ENCODE measurements at places on chromosomes 5 and 9.

GRCh38 chr9:130927995-130928900 is 10.8 kb downstream of the FIBCD1 start:
- no peak for DNase-seq

DNA sequence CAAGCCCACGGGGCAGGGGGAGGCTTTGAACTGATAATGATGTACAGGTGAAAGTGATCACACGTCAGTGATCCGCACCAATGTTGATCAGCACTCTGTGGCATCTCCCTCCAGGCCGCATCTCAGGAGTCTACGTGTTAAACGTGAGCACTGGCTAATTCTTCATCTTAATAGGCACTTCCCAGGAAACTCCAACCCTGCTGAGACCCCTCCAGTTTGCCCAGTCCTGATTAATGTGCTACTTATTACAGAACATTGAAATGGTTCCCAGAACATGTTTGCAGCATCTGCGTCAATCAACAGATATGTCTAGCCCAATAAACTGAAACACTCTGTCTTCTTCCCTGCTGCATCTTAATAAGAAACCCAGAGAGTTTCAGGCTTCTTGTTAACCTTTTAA is 298.4 kb downstream of the DEPDC1B start:
- DNase-seq = no peak

- no peak for DNase-seq
These were observed 745.3 kb downstream of the NR2F1-AS1 start for GRCh38 chr5:92835712-92836111.

DNA sequence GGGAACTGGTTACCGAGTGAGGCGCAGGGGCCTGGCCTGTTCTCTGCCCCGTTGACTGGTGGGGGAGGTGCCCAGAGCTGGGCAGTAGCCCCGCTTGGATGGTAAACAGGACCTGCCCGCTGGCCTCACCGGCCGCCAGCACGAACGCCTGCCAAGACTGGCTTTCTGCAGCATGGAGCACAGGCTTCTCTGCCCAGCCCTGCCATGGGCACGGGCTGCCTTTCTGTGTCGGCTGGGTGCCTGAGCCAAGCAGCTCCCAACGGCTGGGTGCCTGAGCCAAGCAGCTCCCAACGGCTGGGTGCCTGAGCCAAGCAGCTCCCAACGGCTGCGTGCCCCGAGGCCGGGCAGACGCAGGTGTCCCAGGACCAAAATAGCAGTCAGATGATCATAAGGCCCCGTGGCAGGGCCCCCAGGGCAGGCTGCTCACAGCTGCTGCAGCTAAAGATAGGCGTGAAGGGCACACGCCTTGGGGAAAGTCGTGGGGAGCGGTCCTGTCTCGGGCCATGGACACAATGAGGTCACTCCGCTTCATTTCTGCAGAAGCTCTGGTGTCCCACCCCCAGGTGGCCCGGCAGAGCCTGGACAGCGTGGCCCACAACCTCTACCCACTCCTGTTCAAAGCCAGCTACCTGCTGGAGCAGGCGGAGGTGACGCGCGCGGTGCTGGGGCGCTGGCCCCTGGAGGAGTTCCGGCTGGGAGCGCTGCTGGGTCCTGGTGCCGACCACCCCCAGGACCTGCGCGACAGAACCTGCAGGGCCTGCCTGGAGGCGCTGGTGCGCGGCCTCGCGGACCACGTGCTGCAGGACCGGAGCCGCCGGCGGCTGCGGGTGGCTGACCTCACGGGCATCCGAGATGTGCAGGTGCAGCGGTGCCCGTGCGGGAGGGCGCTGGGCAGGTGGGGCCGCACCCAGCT is at the start of gene LRRC14B:
TSS of gene LRRC14B (plus strand) at position 460 of the 913 bp plus-strand sequence. CDS start at position 504, 44 bp downstream.
- no peak for DNase-seq

- DNase-seq = no peak
These were observed 167.2 kb downstream of the C9orf152 start for GRCh38 chr9:110040788-110041187.

DNA sequence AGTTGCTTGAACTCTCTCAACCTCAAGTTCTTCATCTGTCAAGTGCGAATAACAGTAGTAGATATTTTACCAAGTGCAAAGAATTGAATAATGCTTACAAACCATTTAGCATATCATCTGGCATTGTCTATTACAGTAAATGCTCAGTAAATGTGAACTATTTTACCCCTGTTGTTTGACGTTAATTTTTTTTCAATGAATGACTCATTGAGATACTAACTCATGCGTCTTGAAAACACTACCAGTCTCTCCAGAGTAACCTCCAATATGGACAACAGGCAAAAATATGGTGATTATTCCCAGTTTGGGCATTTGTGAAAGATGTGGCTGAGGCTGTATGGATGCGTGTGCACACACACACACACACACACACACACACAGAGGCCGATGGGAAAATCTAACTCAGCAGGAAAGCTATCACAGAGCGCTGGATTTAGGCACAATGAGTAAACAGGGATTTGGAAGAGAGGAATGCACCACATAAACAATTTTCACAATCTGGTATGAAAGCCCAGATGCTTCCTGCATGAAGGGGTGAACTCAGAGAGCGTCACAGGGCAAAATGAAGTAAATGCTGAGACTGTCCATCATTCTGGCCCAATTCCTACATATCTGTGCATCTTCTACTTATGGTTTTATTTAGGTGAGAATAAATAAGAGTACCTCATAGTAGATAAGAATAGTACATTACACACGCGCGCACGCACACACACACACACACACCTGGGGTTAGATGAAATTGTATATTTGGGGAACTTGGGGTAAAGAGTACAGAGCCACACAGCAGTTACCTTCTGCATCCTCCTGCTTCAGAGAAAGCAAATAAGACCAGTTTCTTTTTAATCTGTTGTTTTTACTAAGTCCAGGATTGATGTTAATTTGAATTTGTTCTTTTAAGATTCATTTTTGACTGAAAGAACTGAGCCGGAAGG is 128.7 kb downstream of the PALM2AKAP2 start:
- no peak for DNase-seq

GRCh38 chr5:72955143-72955767 is 586 bp upstream of the FCHO2 start:
- DNase-seq = peak; percentile 38

DNA sequence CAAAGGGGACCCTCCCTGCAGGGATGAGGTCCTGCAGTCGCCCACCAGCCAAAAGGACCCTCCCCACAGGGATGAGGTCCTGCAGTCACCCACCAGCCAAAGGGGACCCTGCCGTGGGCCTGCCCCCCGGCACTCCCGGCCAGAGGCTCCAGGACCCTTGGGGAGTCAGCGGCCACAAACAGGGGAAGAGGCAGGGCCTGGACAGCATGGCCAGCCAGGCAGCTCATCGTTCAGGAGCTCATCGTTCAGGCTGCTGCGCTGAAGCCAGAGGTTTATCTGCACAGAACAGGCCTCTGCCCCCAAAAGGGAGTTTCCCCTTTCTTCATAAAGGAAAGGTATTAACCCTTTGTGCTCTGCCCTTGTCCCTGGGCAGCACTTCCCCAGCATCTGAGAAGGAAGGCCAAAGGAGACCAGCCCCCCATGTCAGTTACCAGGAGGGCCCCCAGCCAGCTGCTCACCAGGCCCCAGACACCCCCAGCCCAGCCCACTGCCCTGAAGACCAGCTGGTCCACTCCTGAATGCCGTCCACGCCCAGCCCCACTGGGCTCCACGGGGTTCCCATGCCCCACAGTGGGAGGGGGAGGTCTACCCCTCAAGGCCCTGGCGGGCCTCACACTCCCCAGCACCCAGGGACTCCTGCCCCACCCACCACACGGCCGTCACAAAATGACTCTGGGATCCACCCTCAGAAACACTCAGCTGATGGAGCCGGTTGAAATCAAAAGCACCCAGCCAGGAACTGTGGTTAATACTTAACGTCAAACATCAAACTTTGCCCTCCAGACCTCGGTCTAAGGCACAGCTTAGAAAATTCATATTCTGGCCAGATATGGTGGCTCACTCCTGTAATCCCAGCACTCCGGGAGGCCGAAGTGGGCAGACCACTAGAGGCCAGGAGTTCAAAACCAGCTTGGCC is 6.3 kb downstream of the SLC12A7 start:
- no peak for DNase-seq

DNA sequence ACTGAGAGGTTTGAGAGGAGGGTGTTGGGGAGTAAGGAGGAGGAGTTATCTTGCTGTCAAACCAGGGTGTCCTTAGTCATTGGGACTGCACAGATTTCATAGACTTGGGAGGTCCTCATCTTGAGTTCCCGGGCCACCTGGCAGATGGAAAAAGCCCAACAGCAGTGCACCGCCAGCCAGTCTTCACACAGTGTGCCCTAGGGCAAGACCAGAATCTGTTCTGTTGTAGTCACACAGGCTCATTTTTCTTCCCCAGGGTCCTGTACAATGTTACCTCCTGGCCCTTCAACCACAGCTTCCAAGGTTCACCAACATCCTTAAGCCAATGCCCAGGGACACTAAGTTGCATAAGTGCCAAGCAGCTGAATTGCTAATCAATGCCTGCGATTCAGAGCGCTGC is 21.0 kb downstream of the PLAC8L1 start:
- DNase-seq = no peak

- DNase-seq = no peak
These were observed 37.8 kb upstream of the ARRDC3 start for GRCh38 chr5:91420879-91421278.

- peak; percentile 49 for DNase-seq
These were observed 31.6 kb upstream of the UBAC1 start for GRCh38 chr9:135992486-135993408.

DNA sequence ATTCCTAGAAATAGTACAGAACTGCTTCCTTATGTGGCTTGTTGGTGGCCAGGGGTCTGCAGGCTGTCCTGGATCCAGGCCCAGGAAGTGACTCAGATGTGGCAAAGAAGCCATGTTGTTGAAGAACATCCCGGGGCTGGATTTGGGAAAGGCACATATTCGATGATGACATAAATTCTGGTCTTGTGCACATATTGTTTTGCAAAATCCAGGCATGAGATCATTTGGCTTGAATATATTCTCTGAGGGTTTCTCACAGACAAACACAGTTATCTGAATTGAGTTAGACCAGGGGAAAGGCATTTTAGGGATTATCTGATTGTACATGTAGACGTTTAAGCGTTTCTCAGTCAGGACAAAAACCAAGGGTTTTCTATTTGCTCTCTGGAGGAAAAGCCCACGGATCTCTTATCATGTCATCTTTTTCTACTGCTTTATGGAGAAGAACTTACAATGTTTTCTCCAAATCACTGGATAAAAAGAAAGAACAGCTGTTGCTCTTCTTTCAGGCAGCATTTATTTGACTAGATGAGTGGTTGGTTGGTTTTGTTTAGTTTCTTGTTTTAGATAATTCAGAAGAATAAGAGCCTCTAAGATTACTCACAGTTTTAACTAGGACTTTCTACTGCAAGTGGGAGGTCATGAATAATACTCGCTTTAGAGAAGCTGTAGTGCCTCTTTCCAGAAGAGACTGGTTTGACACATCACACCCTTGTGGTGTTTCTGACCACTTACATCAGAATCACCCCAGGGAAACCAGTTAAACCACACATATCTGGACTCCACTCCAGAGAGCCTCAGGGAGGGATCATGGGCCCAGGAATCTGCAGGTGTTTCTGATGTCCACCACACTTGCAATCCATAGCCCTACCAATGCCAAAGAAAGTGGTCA is 29.5 kb upstream of the LHFPL2 start:
- DNase-seq = no peak
